ENCODE measurements at places on chromosomes 5 and 9. TPM values are rescaled to one million over a fixed set of nuclear protein-coding genes. Genes with fewer than 3 reads are reported as not detected.

GRCh38 chr5:136374638-136375037, 9.3 kb upstream of the TRPC7 start:
- H3K27ac ChIP-seq: no peak overlapping the region
- no peak for DNase-seq
- H3K4me3 ChIP-seq: no peak overlapping the region
- no peaks in the 10 kb centered on the region for H3K27me3 ChIP-seq
- H3K4me1 ChIP-seq: no peaks in the 10 kb centered on the region
- H3K36me3 ChIP-seq: no peaks in the 10 kb centered on the region

GRCh38 chr5:132475497-132475882, 15.1 kb downstream of the IRF1 start:
- peak; percentile 70 for DNase-seq
- H3K4me3 ChIP-seq: no peak overlapping the region
- H3K36me3 ChIP-seq: no peaks in the 10 kb centered on the region

DNA sequence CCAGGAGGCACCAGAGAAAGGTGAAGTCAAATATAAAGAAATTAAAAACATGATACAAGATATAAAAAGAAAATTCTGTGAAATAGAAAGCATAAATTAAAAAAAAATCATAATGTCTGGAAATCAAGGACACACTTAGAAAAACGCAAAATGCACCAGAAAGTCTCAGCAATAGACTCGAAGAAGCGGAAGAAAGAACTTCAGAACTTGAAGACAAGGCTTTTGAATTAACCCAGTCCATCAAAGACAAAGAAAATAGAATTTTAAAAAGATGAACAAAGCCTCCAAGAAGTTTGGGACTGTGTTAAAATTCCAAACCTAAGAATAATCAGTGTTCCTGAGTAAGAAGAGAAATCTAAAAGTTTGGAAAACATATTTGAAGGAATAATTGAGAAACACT, 168.3 kb downstream of the PRR16 start:
- no peak overlapping the region for H3K4me3 ChIP-seq
- DNase-seq: no peak
- no peak overlapping the region for H3K27ac ChIP-seq
- H3K27me3 ChIP-seq: no peaks in the 10 kb centered on the region
- no peaks in the 10 kb centered on the region for H3K36me3 ChIP-seq
- H3K4me1 ChIP-seq: no peaks in the 10 kb centered on the region

The CNTNAP3B gene
- total RNA-seq: 52.0 TPM

The MZB1 gene
- total RNA-seq: not detected

DNA sequence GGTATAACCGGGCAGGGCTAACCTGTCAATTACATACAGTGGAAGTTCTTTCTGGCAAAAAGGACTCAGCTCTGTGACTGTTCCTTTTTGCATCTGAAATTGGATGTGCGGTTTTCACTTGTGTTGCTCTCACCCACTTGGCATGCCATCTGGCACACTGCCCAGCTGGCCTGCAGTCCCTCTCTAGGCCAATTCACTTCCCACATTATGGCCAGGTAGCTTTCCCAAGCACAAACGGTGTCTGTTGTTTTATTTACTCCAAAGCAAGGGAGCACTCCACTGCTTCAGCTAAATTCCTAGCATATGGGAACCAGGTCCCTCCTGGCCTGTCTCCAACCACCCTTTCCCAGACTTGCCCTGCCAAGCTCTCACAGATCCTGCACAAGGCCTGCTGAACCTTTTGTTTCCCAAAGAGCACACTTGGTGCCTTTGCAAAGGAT, 132.5 kb downstream of the SEMA6A start:
- H3K4me1 ChIP-seq: peaks cover 20% of the 10 kb centered on the region
- H3K36me3 ChIP-seq: peaks cover 9% of the 10 kb centered on the region
- no peak overlapping the region for H3K27ac ChIP-seq
- no peak overlapping the region for H3K4me3 ChIP-seq
- H3K27me3 ChIP-seq: no peaks in the 10 kb centered on the region
- no peak for DNase-seq

DNA sequence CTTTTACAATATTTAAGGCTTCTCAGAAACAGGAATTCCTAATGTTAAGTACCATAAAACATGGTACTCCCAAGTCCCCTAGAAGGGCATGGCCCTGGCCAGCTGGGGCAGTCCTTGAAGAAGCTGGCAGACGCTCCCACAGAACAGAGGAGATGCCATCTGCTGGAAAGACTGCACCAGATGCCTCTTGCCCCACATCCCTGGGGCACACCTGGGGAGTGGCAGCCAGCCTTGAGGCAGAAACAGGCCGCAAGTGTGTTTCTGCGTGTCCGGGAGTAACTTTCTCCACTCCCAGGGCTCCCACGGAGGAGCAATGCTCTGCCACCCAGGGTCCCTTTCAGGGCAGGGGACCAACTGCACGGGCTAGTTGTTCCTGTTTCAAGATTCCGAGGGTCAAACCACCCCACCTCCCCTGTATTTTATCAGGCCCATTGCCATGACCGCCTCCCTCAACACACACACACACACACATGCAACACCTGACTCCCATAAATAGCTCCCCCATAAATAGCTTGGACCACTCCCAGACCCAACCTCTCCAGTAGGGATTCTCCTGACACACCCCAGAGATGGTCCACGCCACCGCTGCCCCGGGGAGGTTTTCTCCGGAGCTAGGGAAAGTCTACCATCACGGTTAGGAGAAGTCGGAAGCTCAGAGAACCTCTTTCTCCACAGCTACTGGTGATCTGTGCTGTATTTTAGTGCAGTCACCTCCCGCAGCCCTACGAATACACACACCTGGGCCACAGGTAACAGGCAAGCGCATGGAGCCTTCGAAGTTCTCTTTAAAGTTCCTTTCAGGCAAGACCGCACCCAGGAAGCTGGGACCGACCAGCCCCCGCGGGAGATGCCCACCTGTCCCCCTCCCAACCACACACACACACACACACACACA, 1.5 kb downstream of the SPOCK1 start:
- no peaks in the 10 kb centered on the region for H3K27me3 ChIP-seq
- H3K4me1 ChIP-seq: peaks cover 21% of the 10 kb centered on the region
- no peaks in the 10 kb centered on the region for H3K36me3 ChIP-seq
- DNase-seq: no peak
- H3K27ac ChIP-seq: no peak overlapping the region

GRCh38 chr9:81363916-81364480, 325.3 kb downstream of the TLE1 start:
- no peaks in the 10 kb centered on the region for H3K27me3 ChIP-seq
- no peak overlapping the region for H3K4me3 ChIP-seq
- H3K36me3 ChIP-seq: no peaks in the 10 kb centered on the region
- no peak for DNase-seq

- DNase-seq: no peak
- no peaks in the 10 kb centered on the region for H3K27me3 ChIP-seq
- no peak overlapping the region for H3K4me3 ChIP-seq
Measured at GRCh38 chr9:3385871-3386270, 139.9 kb downstream of the RFX3 start.

GRCh38 chr5:135373736-135374515, 25.1 kb downstream of the MACROH2A1 start:
- peak overlapping the region; percentile 56 for H3K27ac ChIP-seq
- H3K27me3 ChIP-seq: no peaks in the 10 kb centered on the region
- H3K36me3 ChIP-seq: peaks cover 26% of the 10 kb centered on the region
- no peak for DNase-seq
- H3K4me1 ChIP-seq: peaks cover 79% of the 10 kb centered on the region
- H3K4me3 ChIP-seq: no peak overlapping the region

DNA sequence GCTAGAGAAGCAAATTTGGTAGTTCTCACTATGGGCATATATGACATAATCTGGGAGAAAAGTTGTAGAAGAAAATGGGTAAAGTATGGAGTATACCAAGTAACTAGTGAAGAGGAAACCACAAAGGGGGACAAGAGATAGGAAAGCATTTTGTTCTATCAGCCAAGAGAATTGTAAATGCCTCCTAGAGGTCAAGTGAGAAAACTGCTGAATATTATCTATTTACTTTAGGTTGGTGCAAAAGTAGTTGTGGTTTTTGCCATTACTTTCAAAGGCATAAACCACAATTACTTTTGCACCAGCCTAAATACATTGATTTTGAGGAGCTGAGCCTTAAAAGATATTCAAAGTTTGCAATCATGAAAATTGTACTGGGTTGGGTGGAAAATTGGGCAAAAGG, 126.7 kb upstream of the GRHPR start:
- no peak for DNase-seq
- H3K4me3 ChIP-seq: no peak overlapping the region
- no peak overlapping the region for H3K27ac ChIP-seq
- no peaks in the 10 kb centered on the region for H3K36me3 ChIP-seq

The BAAT gene
- not detected for total RNA-seq

- no peak for DNase-seq
- H3K36me3 ChIP-seq: no peaks in the 10 kb centered on the region
- no peak overlapping the region for H3K27ac ChIP-seq
- H3K4me1 ChIP-seq: peaks cover 11% of the 10 kb centered on the region
- no peaks in the 10 kb centered on the region for H3K27me3 ChIP-seq
Measured at GRCh38 chr5:82349652-82350051, 71.5 kb upstream of the RPS23 start.

DNA sequence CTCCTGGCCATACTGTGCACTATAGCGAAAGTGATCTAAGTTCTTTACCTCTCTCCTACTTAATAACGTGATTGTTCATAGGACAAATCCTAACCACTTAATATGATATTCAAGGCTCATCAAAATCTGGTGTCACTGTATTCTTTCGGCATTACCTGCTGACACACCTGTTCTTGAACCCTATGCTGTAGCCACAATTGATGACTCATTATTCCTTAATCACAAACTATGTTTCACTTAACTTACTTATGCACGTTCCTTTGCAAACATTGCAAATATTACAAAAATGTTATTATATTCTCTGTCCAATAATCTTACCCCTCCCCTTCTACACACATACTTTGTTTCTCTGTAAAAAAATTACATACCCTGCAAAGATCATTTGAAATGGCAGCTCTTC, 158.1 kb upstream of the ADRA1B start:
- no peaks in the 10 kb centered on the region for H3K36me3 ChIP-seq
- H3K4me3 ChIP-seq: no peak overlapping the region
- H3K4me1 ChIP-seq: no peaks in the 10 kb centered on the region

Measured in sigmoid colon (tissue), 7 donors.